ENCODE measurements at places on chromosomes 13 and 19. TPM values are rescaled to one million over a fixed set of nuclear protein-coding genes. Genes with fewer than 3 reads are reported as not detected.

The CDX2 gene
- not detected for total RNA-seq

The MBD3L3 gene
- not detected for total RNA-seq

The ARL11 gene
- total RNA-seq, result 0.48 TPM

The S1PR5 gene
- total RNA-seq, result 0.25 TPM

The AMH gene
- total RNA-seq, result 0.81 TPM

The STK24 gene
- total RNA-seq, result 57.7 TPM
